Activated CD4-positive, alpha-beta T cell treated with anti-CD3 and anti-CD28 coated beads for 36 hours (primary cell): ENCODE measurements at places on chromosomes 4 and X. TPM values are rescaled to one million over a fixed set of nuclear protein-coding genes. Genes with fewer than 3 reads are reported as not detected.

FOXP3 gene
- 17.9 TPM for total RNA-seq

POU4F2 gene
- not detected for total RNA-seq

DNA sequence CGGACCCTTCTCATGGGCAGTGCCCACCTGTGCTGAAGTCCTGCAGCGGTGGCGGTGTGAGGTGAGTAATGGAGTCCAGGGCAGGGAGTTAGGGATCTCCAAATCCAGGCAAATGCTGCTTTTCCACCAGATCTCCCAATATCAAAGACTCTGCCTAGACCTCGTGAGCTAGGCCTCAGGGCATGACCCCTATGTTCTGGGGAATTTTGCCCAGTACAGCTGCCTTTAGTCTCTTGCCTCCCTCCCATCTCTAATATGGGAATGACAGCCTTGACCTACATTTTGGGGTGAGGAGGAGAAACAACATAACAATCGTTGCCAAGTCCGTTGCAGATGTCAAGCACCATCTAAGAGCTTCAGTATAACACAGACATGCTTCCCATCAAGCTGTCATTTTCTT is 7.3 kb downstream of the PAK3 start:
- no peak overlapping the region for H3K4me3 ChIP-seq
- peaks cover 7% of the 10 kb centered on the region for H3K4me1 ChIP-seq
- no peaks in the 10 kb centered on the region for H3K36me3 ChIP-seq
- H3K27me3 ChIP-seq = no peaks in the 10 kb centered on the region

GRCh38 chr4:14334166-14334565 is 668.1 kb upstream of the CPEB2 start:
- no peak overlapping the region for H3K4me3 ChIP-seq
- H3K27me3 ChIP-seq = peaks cover 2% of the 10 kb centered on the region
- H3K36me3 ChIP-seq = no peaks in the 10 kb centered on the region

DNA sequence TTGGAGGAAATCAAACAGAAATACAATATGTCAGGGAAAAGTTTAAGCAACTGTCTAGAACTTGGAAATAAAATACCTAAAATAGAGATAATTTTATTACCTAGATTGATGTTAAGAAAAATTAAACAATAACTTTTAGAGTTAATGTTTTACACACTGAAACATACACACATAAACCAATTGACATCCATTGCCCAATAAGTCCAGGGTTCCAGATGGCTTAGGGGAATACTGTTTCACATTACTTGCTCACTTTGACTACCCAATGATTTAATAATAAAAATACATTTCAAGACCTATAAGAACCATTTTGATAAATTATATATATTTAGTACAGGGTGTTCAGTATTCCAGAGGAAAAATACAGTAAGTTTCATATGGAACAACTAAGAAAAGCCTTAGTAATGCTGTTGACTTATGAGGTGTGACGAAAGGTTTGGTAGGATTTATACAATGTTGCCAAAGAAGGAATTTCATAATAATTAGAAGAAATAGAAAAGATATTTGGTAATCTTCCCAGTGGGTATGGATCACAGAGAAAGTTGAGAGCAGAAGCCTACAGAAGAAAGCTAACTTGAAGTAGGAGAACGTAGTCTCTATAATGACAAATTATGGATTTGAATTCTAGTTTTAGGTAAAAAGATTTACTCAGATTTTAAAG is 23.0 kb upstream of the UGT2B4 start:
- H3K27me3 ChIP-seq = peaks cover 4% of the 10 kb centered on the region
- H3K4me1 ChIP-seq = no peaks in the 10 kb centered on the region
- no peak overlapping the region for H3K4me3 ChIP-seq
- H3K27ac ChIP-seq = no peak overlapping the region
- no peaks in the 10 kb centered on the region for H3K36me3 ChIP-seq

GRCh38 chr4:25098964-25099891 is 61.0 kb downstream of the SEPSECS start:
- H3K27me3 ChIP-seq = no peaks in the 10 kb centered on the region
- no peak overlapping the region for H3K27ac ChIP-seq
- no peaks in the 10 kb centered on the region for H3K4me1 ChIP-seq

GRCh38 chr4:34139346-34139745 is 2105.0 kb downstream of the ARAP2 start:
- no peak overlapping the region for H3K4me3 ChIP-seq
- no peaks in the 10 kb centered on the region for H3K27me3 ChIP-seq
- no peak overlapping the region for H3K27ac ChIP-seq
- H3K4me1 ChIP-seq = no peaks in the 10 kb centered on the region
- DNase-seq = no peak

GRCh38 chr4:154294652-154295350 is 196.8 kb downstream of the DCHS2 start:
- H3K27me3 ChIP-seq = peaks cover 6% of the 10 kb centered on the region
- no peaks in the 10 kb centered on the region for H3K36me3 ChIP-seq
- no peaks in the 10 kb centered on the region for H3K4me1 ChIP-seq
- no peak overlapping the region for H3K4me3 ChIP-seq

DNA sequence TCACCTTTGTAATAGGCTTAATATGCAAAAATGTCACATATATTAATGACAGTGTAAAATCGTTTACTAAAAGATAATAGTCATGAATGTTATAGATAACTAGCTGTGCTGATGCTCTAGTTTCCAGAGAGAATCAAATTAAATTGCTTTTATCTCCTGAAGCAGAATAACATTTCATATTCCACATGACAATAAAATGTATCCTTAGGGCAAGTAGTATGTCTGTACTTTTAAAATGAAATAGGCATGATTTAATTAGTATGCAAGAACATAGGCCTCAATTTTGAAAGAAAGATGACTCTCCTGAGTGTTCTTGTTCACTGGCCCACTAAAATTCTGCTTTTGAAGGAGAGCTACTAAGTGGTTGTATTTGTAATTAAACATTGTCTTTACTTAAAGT is 1027.0 kb downstream of the ARAP2 start:
- H3K27ac ChIP-seq = no peak overlapping the region
- no peak for DNase-seq
- no peak overlapping the region for H3K4me3 ChIP-seq

DNA sequence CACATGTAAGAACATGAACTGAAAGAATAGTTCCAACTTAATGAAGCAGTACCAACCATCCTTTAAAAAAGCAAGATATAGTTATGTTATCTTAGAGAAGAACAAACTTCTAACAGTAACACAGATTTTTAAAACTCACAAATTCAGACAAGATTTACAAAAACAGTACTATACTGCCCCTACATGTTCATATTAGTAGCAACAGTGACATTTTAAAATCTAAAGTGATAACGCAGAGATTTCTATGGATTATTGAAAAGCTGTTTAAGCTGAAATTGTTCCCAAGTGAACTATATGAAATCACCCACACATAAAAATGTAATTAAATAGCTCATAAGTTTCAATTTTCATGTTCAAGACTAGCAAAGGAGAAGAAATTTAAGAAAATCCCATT is 166.0 kb downstream of the FBXW7 start:
- peaks cover 8% of the 10 kb centered on the region for H3K36me3 ChIP-seq
- no peak for DNase-seq
- no peak overlapping the region for H3K27ac ChIP-seq
- H3K27me3 ChIP-seq = no peaks in the 10 kb centered on the region

DNA sequence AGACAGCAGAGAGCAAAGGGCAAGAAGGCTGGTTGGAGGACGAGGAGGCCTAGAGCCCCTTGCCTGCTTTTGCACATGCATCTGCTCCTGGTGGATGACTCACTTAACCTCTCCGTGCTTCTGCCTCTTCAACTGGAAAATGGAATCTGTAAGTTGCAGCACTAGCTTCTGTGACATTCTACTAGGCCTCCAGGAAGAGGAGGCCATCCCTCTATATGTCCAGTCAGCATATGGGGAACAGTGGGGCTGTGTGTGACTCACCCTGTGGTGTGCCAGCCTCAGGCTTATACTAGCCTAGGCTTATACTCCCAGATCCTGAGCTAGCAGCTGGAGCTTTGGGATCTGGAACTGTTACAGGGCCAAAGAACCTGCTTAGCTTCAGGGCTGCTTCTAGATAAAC is 36.0 kb downstream of the RTL9 start:
- no peaks in the 10 kb centered on the region for H3K36me3 ChIP-seq
- no peaks in the 10 kb centered on the region for H3K4me1 ChIP-seq

GRCh38 chr4:173707658-173708419 is 177.8 kb upstream of the HAND2 start:
- no peak overlapping the region for H3K27ac ChIP-seq
- no peaks in the 10 kb centered on the region for H3K27me3 ChIP-seq
- no peak overlapping the region for H3K4me3 ChIP-seq
- H3K36me3 ChIP-seq = no peaks in the 10 kb centered on the region
- DNase-seq = no peak
